ENCODE measurements at places on chromosomes 13 and 19.

DNA sequence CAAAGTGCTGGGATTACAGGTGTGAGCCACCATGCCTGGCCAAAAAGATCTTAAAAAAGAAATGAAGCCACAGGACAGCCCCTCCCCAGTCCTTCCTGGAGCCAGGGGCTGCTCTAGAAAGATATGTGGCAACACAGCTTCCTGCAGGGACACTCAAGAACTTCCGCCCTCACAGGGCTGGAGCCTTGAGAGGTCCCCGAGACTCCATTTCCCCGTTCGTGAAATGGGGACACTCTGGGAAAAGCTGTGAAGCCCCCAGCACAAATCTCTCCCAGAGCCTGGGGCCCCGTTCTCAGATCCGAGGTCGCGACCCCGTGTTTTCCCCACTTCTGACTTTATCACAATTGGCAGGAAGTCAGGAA is 2.5 kb upstream of the GPX4 start:
- DNase-seq, result no peak

GRCh38 chr13:46324976-46325375 is 62.1 kb downstream of the RUBCNL start:
- no peak for DNase-seq

- no peak for DNase-seq
Measured at GRCh38 chr19:45809643-45810159, 5.4 kb downstream of the RSPH6A start.

- no peak for DNase-seq
Measured at GRCh38 chr13:73467125-73467524, 408.3 kb downstream of the KLF5 start.

GRCh38 chr13:27339299-27339698 is 68.7 kb downstream of the RASL11A start:
- DNase-seq, result no peak

- DNase-seq, result no peak
Measured at GRCh38 chr19:32558607-32559228, 22.3 kb upstream of the PDCD5 start.

DNA sequence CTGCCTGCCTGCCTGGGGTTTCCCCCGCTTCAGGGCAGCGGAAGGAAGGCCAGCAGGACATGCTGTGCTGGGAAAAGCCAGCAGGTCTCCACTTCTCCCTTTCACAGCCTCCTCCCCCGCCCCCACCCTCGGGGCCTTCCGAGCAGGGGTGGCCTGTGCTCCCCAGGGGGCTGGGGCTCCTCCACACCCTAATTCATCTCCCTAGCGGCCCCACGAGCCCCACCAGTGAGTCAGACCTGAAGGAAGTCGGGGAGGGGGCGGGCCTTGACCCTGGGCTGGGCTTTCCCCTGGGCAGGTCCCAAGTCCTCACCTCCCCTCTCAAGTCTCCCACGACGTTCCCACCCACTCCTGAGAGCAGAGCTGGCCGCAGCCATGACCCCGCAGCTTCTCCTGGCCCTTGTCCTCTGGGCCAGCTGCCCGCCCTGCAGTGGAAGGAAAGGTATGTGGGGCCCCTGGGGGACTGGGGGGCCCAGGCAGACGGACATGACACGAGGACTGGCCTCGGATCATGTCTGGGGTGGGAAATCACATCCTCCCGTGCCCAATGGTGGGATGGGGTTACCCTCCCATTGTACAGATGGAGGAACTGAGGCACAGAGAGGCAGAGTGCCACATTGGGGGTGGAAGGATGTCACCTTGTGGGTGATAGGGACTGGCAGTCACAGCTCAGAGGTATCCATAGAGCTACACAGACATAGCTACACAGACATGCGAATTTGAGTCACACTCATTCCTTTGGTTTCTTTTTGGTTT is at the start of gene EBI3:
TSS of gene EBI3 (plus strand) at position 345 of the 753 bp plus-strand sequence. CDS start at position 373, 28 bp downstream.
- DNase-seq, result no peak

Measured in stimulated activated CD8-positive, alpha-beta memory T cell treated with anti-CD3 and anti-CD28 coated beads, Interleukin-4, amount 100 ng/mL, for 1 hour (primary cell).